CD4-positive, alpha-beta T cell (primary cell): ENCODE measurements at places on chromosomes 1 and 21.
A peak's percentile ranks its signal among the peaks of the same experiment; 100 is the strongest.

DNA sequence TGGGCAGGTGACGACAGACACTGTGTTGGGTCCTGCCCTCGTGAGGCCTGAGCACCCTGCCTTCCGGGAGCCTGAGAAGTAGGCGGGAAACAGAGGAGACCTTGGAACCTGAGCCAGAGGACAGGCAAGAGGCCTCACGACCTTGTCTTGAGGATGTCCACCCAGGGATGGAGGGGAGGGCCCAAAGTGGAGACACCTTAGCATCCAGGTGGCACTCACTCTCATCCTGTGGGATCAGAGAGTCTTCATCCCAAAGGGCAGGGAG lies 347.2 kb downstream of the NPHP4 start:
- DNase-seq = no peak

GRCh38 chr21:31948676-31949075 lies 75.9 kb downstream of the HUNK start:
- DNase-seq = no peak

DNA sequence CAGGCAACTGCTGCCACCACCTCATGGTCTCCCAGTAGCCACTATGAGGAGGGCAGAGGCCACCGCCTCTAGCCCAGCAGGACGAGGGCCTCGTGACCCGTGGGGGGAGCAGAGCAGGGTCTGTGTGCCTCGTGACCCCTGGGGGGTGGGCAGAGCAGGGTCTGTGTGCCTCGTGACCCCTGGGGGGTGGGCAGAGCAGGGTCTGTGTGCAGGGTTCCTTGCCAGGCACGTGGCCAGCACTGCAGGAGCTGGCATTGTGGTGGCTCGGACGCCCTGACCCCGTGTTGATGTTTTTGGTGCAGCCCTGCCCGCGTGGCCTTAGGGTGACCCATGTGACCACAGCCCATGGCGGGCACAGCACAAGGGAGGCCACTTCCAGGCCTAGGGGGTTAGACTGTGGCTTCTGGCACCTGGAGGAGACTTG lies 52.8 kb downstream of the SLX9 start:
- no peak for DNase-seq

DNA sequence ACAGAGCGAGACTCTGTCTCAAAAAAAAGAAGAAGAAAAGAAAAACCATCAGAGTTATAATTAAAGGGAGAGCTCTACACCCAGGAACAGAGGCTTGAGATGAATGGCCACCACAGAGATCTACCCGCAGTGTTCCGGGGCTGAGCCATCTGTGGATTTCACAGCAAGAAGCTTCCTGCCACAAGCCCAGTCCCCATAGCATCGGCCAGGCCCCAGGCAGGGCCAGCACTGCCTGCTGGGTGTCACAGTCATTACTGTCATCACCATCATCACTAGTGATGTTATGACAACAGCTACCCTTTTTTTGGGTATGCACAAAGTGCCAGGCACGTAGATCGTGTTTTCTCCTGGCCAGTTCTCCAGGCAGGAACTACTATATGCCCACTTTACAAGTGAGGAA lies 111.6 kb upstream of the VAMP3 start:
- no peak for DNase-seq

DNA sequence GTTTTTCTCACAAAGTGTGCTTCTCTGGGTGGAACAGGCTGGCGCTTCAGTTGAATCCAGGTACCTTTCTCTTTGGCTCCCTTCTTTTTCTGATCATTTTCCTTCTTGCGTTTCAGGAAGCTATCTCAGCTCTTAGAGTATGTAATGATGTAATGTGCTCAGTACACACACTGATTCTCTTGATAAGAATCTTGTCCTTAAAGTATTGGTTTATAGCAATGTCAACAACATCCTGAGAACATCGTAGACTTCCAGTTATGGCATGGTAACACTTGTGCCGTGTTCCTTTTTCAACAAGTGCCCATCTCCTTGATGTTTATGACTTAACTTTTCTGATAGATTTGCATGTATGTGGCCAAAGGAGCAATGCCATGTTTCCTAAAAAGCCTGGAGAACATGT lies 11.7 kb upstream of the ABCD3 start:
- no peak for DNase-seq

DNA sequence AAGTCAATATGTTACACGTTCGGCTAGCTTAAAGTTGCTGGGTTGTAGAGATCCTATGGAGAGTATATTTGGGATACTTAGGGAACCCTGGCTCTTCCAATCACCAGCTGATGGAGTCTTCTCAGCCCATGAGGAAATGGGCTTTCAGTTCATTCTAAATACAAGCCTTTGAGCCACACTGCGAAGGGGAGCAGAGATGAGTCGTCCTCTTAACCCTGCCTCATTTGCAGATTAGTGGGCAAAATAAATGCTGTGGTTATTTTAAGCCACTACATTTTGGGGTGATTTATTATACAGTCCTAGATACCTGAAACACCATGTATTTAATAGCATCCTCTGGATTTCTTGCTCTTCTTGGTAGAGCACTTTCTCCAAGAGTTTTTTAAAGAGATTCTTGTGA lies 19.0 kb upstream of the VCAM1 start:
- no peak for DNase-seq

DNA sequence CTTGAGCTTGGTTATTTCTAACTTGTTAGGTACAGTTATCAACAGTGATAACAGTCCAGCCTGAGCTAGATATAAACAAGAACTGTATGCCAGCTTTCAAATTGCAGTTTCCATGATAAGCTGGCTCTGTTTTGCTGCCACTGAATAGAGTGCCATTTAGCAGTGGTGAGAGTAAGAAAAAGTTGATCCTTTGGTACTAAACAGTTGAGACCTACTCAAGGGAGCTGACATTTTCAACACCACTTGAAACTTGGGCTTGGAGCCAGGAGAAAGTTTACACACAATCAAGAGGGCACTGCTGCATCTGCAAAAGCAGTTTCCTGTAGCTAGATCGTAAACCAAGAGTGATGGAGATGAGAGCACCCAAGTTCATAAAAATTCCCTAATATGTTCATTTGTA lies 131.3 kb downstream of the RGS7 start:
- no peak for DNase-seq

DNA sequence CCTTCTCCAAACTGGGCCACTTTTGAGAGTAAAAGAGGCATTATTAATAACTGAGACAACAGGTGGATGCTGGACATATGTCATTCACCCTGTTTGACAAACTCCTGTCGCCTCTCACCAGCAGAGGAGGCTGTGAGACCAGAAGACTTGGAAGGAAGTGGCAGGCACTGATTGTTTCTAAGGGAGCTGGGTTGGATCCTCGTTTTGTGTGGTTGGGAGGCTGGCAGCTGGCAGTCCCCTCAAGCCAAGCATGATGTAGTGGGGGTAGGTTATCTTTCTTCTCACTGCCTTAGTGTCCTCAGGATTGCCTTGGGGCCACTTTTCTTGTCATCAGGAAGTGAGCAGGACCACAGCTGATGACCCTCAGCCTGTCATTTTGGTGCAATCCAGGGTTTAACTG lies 86.5 kb upstream of the KCNJ15 start:
- DNase-seq = peak; percentile 24
